ENCODE measurements at places on chromosomes 5 and 9.
A peak's percentile ranks its signal among the peaks of the same experiment; 100 is the strongest.

DNA sequence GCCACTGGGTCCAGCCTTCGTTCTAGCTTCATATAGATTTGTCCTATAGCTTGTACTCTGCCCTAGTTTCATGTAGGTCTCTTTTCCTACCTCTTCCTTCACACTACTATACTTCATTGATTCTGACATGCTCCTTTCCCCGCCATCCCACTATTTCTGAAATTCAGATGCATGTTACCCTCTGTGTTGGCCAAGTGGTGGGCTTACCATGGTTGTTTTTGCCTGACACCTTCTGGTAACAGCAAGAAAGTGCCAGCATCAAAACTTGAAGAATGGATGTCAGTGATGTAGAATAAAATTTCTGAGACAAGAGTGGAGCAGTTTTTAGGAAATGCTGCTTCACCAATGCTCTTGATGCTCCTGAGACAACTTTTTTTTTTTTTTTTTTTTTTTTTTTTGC, 19.5 kb upstream of the SERINC5 start:
- DNase-seq: no peak

GRCh38 chr5:1122511-1123294, 10.8 kb upstream of the SLC12A7 start:
- no peak for DNase-seq

DNA sequence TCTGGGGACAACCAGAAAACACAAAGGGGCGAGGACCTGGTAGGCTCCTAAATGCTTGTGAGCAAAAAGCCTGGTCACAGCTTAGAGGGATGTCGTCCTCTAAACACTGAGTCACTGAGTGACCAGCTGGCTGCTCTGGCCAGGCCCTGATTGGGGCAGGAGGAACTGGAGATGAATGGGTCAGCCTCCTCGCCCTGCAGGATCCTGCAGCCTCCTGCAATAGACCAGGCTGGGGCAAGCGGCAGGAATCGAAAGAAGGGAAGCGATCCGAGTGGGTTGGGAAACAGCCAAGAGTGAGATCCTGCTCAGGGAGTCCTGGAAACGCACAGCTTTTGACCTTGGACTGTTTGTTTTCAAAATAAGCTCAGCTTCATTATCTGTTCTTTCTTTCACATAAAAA, 34.1 kb upstream of the MSX2 start:
- DNase-seq: no peak

- no peak for DNase-seq
Observed at GRCh38 chr9:38032266-38033110, 36.5 kb downstream of the SHB start.

DNA sequence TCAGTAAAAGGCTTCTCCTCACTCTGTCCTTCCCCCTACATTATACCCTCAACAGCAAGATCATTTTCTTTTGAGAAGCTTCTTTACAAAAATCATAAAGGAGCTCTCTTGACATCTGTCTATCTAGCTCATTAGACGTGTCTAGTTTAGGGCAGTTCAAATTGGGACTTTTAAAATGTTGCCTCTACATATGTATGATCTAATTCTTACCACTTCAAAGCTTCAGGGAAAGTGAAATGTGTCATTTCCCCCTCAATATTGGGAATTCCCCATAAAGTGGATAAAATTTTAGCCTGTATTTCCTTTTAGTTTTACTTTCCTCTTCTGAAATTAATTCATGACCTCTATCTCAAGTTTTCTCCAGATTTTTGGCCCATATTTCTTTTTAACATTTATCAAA, 323.7 kb downstream of the ARRDC3 start:
- no peak for DNase-seq

DNA sequence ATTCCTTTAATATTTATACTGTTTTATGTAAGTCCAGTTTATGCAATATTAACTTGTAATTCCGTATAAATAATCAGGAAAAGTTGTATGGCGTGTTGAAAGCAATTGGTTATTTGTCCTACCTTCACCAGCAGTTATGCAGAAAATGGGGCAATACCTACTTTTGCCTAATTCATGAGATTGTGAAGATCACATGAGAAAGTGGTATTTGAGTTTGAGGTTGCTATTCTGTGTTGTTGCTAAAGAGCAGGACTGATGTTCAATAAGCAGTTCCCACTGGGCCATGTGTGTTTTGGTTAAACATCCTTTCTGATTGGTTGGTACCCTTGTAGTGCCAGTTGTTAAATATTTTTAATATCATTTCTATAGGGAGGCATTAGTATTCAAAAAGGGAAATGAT, 3.2 kb downstream of the TGFBR1 start:
- DNase-seq: no peak

DNA sequence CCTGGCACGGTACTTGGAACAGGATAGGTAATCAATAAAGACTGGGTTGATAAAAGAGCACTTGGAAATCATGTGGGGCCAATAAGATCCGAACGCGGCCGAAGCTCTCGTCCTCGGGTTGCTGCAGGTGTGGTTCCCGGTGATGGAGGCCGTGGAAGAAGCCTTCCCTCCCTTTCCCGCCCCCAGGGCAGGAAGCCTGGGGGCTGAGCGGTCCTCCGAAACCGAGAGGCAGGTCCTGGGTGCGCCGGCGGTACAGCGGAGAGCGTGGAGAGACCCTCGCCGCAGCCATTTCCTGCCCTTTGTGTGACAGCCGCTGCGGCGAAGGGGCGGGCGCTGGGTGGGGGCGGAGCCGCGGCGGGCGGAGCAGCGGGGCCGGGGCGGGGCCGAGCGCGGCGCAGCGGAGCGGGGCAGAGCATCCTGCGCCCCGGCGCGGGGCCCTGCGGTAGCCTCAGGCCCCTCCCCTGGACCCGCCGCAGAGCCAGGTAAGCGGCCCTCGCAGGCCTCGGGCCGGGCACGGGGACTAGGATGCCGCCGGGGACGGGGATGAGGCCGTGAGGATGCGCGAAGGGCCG, at the start of gene CYFIP2:
CYFIP2 (plus strand) TSS at position 410 of the 572 bp plus-strand sequence. CDS start 19,239 bp downstream, outside the sequence.
- peak; percentile 36 for DNase-seq

DNA sequence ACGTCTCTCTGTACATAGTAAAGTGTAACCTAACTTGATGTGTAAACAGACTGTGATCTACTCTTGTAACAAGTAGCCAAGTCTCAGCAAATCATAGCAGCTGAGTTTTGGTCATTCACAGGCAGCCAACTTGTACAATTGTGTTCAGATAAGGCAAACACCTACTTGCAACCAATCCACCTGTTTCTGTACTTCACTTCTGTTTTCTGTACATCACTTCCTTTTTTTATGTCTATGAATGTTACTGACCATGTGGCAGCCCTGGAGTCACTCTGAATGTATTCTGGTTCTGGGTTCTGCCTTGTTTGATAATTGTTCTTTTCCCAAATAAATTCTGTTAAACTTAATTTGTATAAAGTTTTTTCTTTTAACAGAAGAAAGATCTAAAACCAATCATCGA, 26.0 kb downstream of the RLN2 start:
- no peak for DNase-seq

- DNase-seq: no peak
Observed at GRCh38 chr9:86471171-86471815, 117.1 kb upstream of the TUT7 start.

GRCh38 chr5:93079046-93079445, 502.0 kb downstream of the NR2F1-AS1 start:
- no peak for DNase-seq

Data from muscle of arm (tissue), 14 donors.